Glutamatergic neuron (in vitro differentiated cells): ENCODE measurements at places on chromosomes 5 and 9.

DNA sequence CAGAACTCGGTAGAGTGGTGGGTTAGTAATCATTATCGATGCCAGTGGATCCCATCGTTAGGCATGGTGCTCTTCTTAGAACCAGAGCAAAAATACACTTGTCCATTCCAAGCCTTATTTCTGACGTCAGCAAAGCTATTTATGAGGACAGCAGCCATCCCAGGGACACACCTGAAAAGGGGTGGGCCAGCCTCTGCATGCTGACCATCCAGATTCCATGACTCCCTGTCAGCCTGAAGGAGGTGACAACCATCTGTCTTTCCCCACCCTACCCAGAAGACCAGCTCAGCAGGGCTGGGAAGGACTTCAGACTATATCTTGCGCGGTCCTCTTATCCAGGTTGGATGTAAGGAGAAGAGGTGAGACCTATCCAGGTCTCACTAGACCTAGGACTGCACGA, 5.7 kb upstream of the NIPAL4 start:
- H3K4me1 ChIP-seq: peaks cover 2% of the 10 kb centered on the region
- no peak overlapping the region for H3K4me3 ChIP-seq
- H3K36me3 ChIP-seq: no peaks in the 10 kb centered on the region
- H3K27ac ChIP-seq: no peak overlapping the region

DNA sequence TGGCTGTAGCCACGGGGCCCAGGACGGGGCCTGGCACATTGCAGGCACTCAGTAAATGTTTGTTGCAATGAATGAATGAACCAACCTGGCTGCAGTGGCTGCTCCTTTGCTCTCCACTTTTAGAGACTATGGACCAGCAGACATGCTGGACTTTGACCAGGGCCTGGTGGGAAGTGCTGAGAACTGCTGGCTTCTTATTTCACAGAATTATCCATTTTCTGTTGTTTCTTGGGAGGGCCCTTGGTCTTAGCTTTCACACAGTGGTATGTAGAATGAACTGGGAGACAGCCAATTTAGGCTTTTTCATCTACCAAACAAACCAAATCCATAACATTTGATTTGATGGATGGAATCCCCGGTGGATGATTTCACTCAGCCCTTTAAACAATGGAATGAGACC, 78.0 kb upstream of the LHFPL2 start:
- DNase-seq: no peak
- peaks cover 5% of the 10 kb centered on the region for H3K4me1 ChIP-seq
- no peak overlapping the region for H3K27ac ChIP-seq
- peaks cover 1% of the 10 kb centered on the region for H3K27me3 ChIP-seq
- H3K36me3 ChIP-seq: no peaks in the 10 kb centered on the region

- DNase-seq: no peak
- H3K4me3 ChIP-seq: no peak within 1 kb of the TSS
- no peaks in the 10 kb centered on the region for H3K36me3 ChIP-seq
- no peaks in the 10 kb centered on the region for H3K27me3 ChIP-seq
Measured at GRCh38 chr5:41213340-41213739, at the start of gene C6. Gene C6 (minus strand): TSS chr5:41213532. CDS start chr5:41203230, 10,302 bp downstream.

DNA sequence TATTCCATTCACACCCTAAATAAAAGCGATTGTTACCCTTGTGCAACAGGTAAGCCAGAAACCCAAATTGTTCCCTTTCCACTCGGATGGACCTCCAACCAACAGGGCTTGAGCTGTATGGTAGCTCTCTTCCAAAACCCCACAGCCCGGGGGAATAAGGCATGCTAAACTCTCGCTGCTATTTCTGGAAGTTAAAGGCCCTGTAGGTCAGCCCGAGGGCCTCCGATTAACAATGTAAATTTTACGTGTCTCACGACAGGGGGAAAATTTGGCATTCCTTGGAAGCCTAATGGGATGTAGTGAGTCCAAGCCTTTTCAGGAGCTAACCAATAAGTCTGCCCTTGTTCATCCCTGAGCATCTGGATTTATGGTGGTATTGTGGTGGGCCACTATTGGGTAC, 26.0 kb downstream of the CNOT8 start:
- H3K36me3 ChIP-seq: peaks cover 50% of the 10 kb centered on the region
- no peak overlapping the region for H3K4me3 ChIP-seq
- DNase-seq: no peak

DNA sequence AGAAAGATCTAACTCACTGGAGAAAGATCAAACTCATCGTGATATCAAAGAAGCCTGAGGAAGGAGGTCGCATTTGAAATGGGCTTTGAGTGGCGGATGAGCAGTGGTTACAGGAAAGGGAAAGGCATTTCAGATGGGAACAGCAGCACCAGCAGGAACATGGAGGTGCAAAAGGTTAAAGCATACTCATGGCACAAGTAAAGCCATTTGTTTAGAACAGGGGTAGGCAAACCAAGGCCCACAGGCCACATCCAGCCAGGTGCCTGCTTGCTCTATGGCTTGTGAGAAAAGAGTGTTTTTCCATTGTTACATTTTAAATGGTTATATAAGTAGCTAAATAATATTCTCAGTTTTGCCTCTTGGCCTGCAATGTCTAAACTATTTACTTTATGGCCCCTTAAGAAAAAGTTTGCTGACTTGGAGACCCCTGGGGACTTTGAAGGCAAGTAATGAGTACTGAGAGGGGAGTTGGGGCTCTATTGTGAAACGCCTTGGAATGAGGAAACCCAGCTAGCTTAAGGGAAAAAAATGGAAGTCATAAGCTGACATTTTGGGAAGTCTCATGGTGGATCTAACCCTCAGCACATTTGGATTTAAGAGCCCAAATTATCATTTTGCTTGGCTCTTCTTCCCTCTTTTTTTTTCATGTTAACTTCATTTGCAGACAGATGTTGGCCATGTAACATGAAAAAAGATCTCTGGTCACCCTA, 211.1 kb downstream of the NR3C1 start:
- no peak for DNase-seq
- H3K4me1 ChIP-seq: no peaks in the 10 kb centered on the region
- H3K36me3 ChIP-seq: peaks cover 2% of the 10 kb centered on the region
- H3K27me3 ChIP-seq: no peaks in the 10 kb centered on the region
- H3K4me3 ChIP-seq: no peak overlapping the region
- no peak overlapping the region for H3K27ac ChIP-seq

- peaks cover 6% of the 10 kb centered on the region for H3K4me1 ChIP-seq
- no peak overlapping the region for H3K4me3 ChIP-seq
- DNase-seq: no peak
- H3K27me3 ChIP-seq: peaks cover 2% of the 10 kb centered on the region
Measured at GRCh38 chr5:140192715-140193430, 17.9 kb downstream of the CYSTM1 start.

- no peak for DNase-seq
- peaks cover 39% of the 10 kb centered on the region for H3K4me1 ChIP-seq
Measured at GRCh38 chr9:133634081-133634691, 2.0 kb upstream of the DBH start.

- DNase-seq: no peak
- H3K27ac ChIP-seq: no peak overlapping the region
- no peak overlapping the region for H3K4me3 ChIP-seq
Measured at GRCh38 chr5:90866915-90867731, 308.5 kb downstream of the ADGRV1 start.

DNA sequence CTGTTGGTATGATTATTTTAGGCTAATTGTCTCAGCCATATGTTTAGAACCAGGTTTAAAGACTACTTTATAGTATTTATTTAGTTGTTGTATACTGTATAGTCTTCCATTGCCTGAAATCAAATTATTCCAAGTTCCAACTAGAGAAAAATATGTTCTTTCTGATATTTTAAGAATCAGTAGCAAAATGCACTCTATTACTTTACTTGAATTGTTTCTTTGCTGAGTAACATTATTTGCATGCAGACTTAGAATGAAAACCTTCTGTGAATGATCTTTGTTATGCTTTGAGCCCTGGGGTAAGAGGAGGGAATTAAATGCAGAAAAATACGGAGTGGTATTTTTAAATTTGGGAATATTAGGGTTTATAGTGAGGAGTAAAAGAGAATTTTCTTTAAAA, 47.9 kb downstream of the MEGF10 start:
- H3K36me3 ChIP-seq: no peaks in the 10 kb centered on the region
- H3K27me3 ChIP-seq: no peaks in the 10 kb centered on the region
- H3K4me1 ChIP-seq: peaks cover 3% of the 10 kb centered on the region
- H3K27ac ChIP-seq: no peak overlapping the region
- DNase-seq: no peak

GRCh38 chr5:89706731-89707130, 702.8 kb downstream of the CETN3 start:
- no peak overlapping the region for H3K27ac ChIP-seq
- H3K4me1 ChIP-seq: no peaks in the 10 kb centered on the region
- DNase-seq: no peak
- no peaks in the 10 kb centered on the region for H3K27me3 ChIP-seq
- H3K36me3 ChIP-seq: no peaks in the 10 kb centered on the region

GRCh38 chr5:133240425-133241091, 188.7 kb downstream of the HSPA4 start:
- no peak overlapping the region for H3K4me3 ChIP-seq
- DNase-seq: no peak
- H3K4me1 ChIP-seq: peaks cover 4% of the 10 kb centered on the region

DNA sequence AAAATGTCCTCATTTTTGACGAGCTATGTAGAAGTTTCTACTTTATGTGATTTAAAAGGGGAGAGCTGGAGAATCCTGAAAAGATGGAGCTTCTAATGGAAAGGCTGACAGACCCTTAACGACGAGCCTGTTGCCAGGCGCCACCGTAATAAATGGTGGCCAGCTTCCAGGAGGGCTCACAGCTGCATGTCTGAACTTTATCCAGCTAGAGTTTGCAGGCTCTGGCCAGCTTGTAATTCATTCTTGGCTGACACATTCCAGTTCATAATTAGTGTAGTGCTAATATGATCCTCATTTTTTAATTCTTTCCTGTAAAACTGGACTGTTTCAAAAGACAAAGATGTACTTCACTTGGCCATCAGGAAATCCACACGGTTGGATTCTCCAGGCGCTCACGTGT, 246.7 kb downstream of the GAS1 start:
- H3K36me3 ChIP-seq: no peaks in the 10 kb centered on the region
- no peak for DNase-seq
- H3K4me1 ChIP-seq: no peaks in the 10 kb centered on the region
- H3K27me3 ChIP-seq: no peaks in the 10 kb centered on the region
- H3K4me3 ChIP-seq: no peak overlapping the region

- H3K4me1 ChIP-seq: no peaks in the 10 kb centered on the region
- no peak for DNase-seq
- H3K4me3 ChIP-seq: no peak overlapping the region
- no peaks in the 10 kb centered on the region for H3K36me3 ChIP-seq
Measured at GRCh38 chr9:127039492-127039891, 82.9 kb downstream of the ANGPTL2 start.

DNA sequence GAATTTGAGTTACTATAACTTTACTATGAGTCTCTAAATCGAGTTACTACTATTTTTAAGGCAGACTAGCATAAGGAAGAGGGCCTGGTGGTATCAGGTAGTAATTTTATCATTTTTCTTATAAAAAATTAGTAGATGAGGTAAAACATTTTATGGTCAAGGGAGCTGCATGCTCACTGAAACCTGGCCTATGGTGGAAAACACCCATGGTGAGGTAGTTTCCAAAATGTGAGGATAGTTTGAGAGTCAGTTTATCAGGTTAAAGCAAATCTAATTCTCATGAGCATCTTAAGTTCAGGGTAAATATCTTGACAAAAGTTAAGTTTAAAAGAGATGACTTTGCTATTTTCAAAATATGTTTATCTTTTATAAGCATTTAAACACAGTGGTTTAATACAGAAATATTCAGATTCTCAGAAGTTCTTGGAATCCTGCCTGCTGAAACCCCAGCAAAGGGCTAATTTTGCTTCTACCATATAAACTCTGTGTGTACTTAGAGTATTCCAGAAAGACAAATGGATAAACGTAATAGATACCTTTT, 10.0 kb downstream of the DDX4 start:
- no peak for DNase-seq
- H3K36me3 ChIP-seq: no peaks in the 10 kb centered on the region
- no peak overlapping the region for H3K27ac ChIP-seq

- H3K27ac ChIP-seq: no peak overlapping the region
- peaks cover 4% of the 10 kb centered on the region for H3K4me1 ChIP-seq
- peaks cover 19% of the 10 kb centered on the region for H3K36me3 ChIP-seq
- H3K27me3 ChIP-seq: peaks cover 4% of the 10 kb centered on the region
Measured at GRCh38 chr5:93755716-93756115, 14.3 kb upstream of the POU5F2 start.

- H3K36me3 ChIP-seq: no peaks in the 10 kb centered on the region
- H3K4me1 ChIP-seq: peaks cover 38% of the 10 kb centered on the region
- H3K4me3 ChIP-seq: peak overlapping the region; percentile 59
- H3K27ac ChIP-seq: peak overlapping the region; percentile 78
- H3K27me3 ChIP-seq: peaks cover 17% of the 10 kb centered on the region
Measured at GRCh38 chr5:177500685-177501522, 3.5 kb upstream of the PDLIM7 start.

- H3K27me3 ChIP-seq: no peaks in the 10 kb centered on the region
- H3K4me1 ChIP-seq: no peaks in the 10 kb centered on the region
- no peak overlapping the region for H3K27ac ChIP-seq
- no peak overlapping the region for H3K4me3 ChIP-seq
- no peak for DNase-seq
Measured at GRCh38 chr5:97694091-97694490, 511.0 kb upstream of the RIOK2 start.

- no peak overlapping the region for H3K4me3 ChIP-seq
- no peak for DNase-seq
- no peaks in the 10 kb centered on the region for H3K4me1 ChIP-seq
- H3K27ac ChIP-seq: no peak overlapping the region
- no peaks in the 10 kb centered on the region for H3K27me3 ChIP-seq
- no peaks in the 10 kb centered on the region for H3K36me3 ChIP-seq
Measured at GRCh38 chr5:15977851-15978250, 201.7 kb downstream of the MARCHF11 start.

DNA sequence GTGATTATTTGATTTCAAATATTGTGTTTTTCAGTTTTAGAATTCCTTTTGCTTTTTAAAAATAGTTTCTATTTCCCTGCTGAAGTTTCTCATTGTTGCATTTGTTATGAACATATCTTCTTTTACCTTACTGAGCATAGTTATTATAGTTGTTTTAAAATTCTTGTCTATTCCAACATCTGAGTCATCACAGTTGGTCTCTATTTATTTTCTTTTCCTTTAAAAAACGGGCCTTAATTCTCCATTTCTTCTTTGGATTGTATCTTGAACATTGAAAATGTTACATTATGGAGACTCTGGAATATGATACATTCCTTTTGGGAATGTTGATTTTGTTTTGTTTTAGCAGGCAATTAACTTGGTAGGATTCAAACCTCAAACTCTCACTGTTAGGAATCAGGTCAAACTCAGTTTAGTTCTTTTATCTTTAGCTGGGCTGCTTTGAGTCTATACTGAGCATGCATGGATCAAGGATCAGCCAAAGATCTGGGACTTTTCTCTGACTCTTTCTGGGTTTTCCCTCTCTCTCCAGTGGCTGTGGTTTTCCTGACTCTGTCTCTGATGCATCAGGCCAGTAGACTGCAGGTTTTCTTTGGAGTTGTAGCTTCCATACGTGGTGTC, 70.3 kb downstream of the TEK start:
- H3K36me3 ChIP-seq: peaks cover 7% of the 10 kb centered on the region
- H3K4me3 ChIP-seq: no peak overlapping the region
- DNase-seq: no peak
- H3K27ac ChIP-seq: no peak overlapping the region
